ENCODE measurements at places on chromosomes 5 and 9.

DNA sequence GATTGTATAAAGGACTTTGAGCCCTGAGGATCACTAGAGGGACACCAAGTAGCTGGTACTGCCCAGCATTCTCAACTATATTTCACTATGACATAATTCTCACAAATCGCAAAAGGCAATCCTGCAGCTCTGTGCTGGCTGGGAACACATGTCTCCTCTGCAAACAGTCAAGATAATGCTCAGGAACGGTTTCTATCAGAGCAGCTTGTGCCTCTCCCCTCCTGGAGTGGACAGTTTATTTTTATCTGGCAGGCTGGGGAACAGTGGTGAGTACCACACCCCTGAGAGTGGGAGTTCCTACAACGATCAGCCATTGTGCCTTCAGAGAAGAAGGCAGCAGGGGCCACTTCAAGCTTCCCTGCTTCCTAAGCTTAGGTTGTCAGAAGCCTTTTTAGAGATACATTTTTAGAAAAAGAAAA is 65.8 kb downstream of the ERAP1 start:
- no peak for DNase-seq

DNA sequence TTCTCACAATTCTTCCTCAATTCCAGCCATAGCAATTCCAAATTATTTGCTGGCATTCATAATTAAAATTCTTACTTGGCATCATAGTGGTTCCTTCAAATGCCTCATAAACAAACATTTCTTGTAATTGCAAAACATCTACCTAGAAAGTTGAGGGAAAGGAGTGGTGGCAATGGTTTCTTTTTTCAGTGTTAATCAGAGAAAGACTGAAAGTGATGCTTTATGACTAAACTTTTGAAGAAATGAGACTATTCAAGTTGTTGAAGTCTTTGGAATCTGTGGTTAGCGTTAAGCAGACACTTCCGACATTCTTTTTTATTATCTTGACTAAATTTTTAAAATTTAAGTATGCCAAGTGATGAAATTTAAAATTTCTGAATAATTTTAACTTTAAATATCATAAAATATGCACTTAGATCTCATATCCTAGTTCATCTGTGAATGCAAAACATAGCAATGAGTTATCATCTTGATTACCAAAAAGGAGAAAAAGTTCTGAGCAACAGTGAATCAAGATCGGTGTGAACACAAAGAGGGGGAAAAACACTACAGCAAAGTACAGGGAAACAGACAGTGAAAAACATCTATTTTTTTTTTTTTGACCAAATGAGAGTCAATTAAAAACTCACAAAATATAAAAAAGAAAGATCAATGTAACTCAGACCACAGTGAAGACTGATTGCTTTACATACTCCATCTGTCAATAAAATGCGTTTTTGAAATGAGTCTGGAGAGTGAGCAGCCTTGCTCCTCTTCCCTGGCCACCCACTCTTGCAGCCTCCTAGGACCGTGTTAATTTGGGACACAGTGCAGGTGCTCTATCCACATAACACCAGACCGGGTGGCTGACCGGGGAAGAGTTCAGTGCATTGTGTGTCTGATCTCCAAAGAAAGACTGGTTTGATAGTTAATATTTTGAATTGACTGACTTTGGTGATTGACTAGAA is 20.6 kb upstream of the IL7R start:
- DNase-seq = no peak

DNA sequence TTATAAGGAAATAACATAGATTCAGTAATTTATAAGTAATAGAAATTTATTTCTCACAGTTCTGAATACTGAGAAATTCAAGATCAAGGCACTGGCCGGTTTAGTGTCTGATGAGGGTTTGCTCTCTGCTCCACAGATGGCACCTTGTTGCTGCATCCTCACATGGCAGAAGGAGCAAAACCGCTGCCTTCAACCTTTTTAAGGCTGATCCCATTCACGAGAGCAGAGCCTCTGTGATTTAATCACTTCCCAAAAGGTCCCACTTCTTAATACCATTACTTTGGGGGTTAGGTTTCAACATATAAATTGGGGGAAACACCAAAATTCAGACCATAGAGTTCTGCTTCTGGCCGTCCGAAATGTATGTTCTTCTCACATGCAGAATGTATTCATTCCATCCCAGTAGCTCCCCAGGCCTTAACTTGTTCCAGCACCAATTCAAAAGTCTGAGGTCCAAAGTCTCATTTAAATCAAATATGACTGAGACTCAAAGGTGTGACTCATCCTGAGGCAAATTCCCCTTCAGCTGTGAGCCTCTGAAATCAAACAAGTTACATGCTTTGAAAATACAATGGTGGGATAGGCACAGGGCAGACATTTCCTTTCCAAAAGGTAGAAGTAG is 30.6 kb downstream of the BAAT start:
- no peak for DNase-seq

DNA sequence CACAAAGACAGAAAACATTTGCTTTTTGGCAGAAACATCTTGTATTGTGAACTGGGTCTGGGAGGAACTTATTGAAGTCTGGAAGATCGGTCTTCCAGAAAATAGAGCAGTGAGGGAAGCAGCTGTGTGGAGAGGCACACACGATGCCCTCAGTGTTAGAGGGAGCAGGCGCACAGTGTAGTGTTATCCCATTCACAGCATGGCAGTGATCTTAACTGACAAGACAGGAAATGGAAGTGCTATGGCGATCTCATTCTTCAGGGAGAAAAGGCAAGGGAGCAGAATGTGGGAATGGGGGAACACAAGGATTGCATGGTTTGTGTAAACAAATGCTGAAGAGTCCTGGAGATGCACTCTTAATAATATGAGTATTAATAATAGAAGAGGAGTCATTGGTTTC is 161.0 kb downstream of the PBX3 start:
- DNase-seq = no peak

DNA sequence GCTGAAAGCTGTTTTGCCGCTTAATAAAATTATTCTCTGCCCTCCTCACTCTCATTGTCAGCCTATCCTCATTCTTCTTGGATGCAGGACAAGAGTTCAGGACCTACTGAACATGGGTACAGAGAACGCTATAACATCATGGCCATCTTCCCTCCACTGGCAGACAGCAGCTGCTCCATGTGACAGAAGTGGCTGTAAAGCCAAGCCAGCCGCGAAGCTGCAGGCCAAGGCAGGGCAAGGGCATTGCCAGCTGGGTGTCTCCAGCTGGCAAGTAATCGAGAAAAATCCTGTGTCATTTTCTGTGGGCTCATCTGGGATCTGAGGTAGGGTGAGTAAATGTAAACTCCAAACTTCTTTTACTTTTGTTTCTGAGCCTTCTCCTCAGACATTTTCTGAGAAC is 84.8 kb downstream of the SLC25A46 start:
- no peak for DNase-seq

DNA sequence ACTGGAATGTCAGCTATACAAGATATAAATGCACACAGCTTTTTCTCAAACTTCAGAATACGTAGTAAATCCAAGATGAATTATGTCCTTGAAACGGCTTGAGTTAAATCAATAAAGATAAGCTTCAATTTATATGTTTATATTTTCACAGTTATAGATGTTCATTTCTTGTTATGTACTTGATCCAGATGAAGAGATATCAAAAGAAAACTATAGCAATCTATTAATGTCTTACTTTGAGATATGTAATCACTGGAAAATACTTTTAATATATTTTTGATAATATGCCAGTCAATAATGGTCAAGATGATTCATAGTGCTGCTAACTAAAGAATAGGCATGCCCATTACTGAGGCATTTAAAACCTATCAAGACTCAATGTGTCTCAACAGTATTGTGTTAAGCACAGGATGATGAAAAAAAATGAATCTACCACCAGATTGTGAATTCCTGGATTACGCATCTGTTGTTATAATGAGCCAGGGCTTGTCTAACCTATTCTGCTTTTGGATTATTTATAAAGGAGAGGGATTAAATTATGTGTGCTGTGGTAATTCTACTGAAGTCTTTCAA is 372.6 kb upstream of the PRR16 start:
- no peak for DNase-seq

DNA sequence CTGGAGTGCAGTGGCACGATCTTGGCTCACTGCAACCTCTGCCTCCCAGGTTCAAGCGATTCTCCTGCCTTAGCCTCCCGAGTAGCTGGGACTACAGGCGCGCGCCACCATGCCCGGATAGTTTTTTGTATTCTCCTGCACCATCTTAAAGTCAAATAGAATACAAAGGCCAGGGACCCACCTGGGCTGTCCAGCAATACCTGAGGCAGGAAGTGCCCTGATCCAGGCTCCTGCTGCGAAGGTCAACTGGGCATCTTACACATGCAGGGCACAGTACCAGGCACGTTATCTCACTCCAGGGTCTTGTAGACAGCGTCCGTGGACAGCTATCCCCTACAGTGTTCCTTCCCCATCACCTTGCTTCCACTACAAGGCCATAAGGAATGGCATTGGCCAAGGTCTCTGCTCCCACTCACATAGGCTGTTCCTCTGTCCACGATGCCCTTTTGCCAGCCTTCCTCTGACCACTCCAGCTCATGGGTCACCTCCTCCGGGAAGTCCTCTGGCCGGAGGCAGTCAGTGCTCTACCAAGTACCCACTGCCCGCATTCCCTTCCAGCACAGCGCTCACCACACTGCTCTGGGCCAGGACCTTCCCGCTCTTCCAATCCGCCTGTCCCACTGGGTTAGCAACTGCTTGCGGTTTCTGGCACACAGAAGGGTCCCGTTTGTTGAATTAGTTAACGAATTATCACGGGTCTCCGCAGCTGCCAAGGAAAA is 978 bp downstream of the P4HA2 start:
- DNase-seq = no peak

GRCh38 chr5:151183456-151184245 is 26.1 kb upstream of the ANXA6 start:
- no peak for DNase-seq

DNA sequence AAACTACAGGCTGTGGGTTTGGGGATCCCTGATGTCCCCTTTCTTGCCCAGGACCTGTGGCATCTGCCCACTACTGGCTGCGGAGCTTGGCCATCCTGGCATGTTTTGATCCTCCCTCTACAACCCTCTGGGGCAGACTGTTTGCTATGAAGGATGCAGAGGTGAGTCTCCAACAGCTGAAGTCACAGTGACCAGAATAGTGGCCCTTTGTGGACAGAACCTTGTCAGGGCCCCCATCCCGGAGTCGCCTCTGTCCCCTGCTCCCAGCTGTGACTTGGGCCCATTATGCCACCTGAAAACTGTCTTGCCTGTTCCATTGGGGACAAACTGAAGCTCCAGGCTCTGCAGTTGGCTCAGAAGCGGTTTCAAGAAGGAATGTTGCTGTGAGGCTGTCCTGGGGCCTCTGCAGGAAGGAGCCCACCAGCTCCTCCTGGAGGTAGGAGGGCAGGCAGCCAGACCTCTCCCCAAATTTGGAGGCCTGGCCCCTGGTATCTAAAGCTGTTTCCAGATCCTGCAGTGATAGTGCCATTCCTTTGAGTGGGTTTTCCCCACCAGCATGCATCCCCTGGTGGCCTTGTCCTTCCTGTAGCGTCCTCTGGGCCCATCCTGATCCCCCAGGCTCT is 93.3 kb downstream of the BARX1 start:
- DNase-seq = no peak

GRCh38 chr9:5301544-5301943 is 3.0 kb downstream of the RLN2 start:
- DNase-seq = no peak

DNA sequence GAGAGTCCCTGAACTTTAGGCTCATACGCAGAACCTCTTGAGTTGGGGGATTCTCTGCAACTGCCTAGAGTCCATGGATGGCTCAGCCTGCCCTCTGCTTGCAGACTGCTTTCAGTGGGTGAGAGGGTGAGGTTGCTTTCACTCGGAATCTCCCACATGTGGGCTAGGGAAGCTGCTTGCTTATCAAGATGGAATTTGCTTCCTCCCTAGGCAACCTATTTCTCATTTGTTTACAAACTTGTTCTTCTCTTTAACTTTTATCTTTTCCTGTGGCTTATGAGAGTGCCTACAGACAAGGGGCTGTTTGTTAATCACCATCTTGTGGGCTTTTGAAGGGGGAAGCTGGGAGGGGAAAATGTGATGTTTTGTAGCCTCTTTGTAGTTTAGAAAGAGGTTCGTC is 10.0 kb downstream of the TLE4 start:
- no peak for DNase-seq

GRCh38 chr9:87671478-87671877 is 54.4 kb upstream of the CTSL start:
- no peak for DNase-seq

- no peak for DNase-seq
Observed at GRCh38 chr9:14075218-14075617, 238.7 kb downstream of the NFIB start.

DNA sequence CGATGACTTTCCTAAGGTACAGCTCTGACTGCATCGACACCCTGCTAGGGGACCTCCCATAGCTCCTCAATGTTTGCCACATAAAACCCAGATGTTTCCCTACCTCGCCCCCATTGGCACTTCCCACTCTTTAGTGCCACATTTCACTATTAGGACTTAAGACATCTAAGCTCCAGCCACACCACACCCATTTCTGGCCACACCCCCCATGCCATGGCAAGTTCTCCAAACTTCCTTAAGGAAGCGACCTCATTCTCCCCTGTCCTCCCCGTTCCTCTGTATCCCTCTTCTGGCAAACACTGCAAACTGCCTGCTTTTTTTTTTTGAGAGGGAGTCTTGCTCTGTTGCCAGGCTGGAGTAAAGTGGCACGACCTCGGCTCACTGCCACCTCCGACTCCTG is 62.9 kb downstream of the USP20 start:
- no peak for DNase-seq

DNA sequence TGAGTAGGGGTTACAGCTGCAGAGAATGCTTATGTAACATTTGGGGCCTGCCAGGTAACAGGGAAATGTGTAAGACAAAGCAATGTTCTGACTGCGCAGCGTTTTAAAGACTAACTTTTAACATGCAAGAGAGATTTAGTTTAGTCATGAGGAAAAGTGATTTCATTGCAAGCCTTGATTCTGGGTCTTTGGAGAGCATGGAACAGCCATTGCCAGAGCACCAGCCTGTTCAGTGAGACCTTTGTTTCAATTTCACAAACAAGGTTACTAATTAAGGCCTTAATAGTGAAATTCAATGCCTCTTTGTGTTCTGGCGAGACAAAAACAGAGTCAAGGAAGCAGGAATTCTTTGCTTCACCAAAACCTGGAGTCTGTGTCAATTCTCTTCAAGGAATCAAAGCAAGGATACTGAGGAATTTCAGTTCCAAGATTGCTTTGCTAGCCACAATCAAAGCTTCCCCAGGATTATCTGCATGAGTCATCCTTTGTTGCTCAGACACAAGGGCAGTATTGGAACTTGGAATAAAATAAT is 14.4 kb downstream of the CKMT2 start:
- DNase-seq = no peak

GRCh38 chr9:36461323-36461722 is 61.3 kb upstream of the RNF38 start:
- DNase-seq = no peak
